ENCODE measurements at places on chromosomes 3 and 15.

GRCh38 chr3:33898901-33899300, 100.5 kb downstream of the PDCD6IP start:
- no peak for DNase-seq

DNA sequence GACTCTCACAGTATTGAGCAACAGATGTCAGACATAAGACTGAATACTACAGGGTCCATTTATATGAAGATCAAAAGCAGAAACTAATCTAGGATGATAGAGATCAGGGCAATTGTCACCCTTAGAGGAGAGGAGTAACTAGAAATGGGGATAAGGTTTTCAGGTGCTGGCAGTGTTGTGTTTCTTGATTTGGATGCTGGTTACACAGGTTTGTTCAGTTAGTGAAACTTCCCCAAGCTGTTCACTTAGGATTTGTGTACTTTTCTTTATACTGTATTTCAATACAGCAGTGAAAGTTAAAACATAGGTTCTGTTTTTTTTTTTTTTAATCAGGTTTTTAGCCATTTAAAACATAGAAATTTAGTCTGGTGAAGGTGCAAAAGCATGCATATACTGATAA, 39.1 kb upstream of the CMTM7 start:
- DNase-seq: no peak

DNA sequence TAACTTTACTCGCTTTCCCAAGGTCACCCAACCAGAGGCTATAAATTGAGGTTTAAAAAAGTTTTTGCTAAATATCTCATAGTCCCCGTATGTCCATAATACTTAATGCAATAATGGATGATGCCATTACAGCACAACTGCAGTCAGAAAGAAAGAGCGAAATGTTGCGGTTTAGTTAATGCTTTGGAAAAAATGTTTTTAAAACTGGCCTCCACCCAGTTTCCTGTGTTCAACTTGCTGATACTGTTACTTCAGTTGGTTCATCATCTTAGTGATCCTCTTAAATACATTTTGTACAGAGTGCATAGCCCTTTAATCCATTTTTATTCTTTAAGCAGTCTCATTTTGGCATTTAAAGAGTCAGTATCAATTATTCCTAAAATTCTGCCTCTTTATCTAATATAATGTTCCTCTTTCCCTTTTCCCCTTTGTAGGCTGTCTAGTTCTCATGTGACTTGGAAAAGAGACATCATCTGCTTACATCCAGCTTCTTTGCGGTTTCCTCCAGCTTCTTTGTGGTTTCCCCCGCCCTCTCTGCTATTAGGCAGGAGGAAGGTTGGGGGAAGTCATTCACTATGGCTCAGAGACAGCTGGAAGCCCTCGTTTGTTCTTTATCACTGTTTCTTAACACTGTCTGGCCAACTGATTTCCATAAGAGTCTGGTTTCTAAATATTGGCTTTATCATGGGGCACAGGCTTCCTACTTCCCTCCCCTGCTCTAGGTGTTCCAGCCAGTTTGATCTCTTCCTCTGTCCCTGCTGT, 154.3 kb downstream of the GOLIM4 start:
- peak; percentile 75 for DNase-seq

DNA sequence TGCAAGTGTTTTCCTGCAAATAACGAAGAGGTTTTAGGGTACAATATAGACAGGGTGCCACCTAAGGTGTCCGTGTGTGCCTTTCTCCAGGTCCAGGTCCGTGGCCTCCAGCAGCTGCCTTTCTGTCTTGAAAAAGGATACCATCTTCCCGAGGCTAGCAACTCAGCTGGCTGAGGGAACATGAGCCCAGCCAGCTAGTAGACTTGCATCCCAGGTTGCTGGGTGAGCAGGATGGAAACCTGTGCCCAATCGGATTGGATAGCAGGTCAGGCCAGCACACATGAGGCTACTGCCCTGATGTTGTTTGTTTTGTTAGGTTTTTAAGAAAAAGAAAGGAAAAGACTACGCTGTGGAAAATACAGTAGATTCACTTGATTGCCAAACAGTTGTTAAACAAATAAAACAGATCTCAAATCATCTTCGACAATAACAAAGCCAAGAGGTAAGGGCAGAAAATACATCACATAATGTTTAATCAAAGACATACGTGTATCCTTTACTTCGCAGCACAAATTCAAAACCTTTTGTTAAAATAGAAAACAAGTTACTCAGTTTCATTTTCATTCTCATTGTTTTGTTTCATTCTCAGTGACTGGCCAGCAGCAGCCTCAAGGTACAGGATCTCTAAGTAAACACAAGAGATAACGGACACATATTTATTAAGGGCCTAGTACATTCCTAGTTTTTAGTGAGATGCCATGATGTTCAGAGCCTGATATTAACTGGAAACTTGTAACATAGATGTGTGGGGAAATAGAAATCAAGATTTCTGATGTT, 661.2 kb upstream of the NR2F2 start:
- no peak for DNase-seq

GRCh38 chr3:120090422-120090821, 3.8 kb downstream of the GSK3B start:
- no peak for DNase-seq

- no peak for DNase-seq
Observed at GRCh38 chr3:36677331-36678007, 86.9 kb downstream of the DCLK3 start.

DNA sequence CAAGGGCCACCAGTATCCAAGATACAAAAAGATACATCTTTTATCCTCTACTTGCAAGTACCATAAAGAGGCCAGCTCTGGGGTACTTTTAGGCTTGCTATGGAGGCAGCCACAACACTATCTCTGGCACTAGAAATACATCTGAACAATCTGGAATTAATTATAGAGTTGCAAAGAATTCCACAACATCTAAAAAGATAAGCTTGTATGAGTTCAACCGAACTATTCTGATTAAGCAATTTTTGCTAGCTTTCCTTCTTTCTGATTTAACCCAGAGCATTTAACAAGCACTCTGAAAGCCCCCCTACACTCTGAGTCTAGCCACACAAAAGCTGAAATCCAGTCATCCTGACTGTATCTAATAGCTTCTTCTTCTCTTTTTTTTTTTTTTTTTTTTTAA, 95.4 kb downstream of the FRMD5 start:
- no peak for DNase-seq

- peak; percentile 76 for DNase-seq
Observed at GRCh38 chr3:195701042-195701915, 19.5 kb upstream of the MUC20 start.

DNA sequence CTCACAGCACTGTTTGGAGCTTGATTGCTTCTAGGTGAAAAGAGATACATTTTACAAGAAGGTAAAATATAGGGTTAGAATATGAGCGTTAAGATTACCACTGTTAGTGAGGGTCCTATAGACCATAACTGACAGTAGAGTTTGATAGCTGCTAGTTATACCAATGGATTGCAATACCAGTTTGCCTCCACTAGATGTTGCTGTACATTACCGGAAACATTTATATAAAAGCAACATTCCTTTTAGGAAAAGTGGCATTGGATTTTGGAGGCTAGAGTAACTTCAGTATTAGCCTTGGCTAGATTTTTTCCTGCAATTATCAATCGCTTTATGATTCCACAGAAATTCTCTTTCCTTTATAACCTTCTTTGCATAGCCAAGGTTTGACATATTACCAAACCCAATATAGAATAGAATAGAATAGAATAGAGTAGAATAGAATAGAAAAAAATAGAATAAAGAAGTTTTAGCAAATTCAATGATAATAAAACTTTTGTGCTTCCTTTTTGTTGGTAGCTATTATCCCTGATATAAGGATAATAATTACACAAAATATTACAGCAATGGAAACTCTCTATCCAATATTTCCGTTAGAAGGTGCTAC, 1093.6 kb upstream of the ALCAM start:
- no peak for DNase-seq

- DNase-seq: no peak
Observed at GRCh38 chr3:138089091-138089490, 26.3 kb downstream of the DZIP1L start.

DNA sequence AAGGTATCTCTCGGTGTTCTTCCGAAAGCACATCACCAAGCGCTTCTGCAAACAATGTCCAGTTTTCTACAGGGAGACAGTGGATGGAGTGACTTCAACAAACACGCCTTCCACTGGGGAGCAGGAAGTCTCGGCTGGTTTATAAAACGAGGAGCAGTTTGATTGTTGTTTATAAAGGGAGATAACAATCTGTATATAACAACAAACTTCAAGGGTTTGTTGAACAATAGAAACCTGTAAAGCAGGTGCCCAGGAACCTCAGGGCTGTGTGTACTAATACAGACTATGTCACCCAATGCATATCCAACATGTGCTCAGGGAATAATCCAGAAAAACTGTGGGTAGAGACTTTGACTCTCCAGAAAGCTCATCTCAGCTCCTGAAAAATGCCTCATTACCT, 4.6 kb downstream of the CCR2 start:
- no peak for DNase-seq

DNA sequence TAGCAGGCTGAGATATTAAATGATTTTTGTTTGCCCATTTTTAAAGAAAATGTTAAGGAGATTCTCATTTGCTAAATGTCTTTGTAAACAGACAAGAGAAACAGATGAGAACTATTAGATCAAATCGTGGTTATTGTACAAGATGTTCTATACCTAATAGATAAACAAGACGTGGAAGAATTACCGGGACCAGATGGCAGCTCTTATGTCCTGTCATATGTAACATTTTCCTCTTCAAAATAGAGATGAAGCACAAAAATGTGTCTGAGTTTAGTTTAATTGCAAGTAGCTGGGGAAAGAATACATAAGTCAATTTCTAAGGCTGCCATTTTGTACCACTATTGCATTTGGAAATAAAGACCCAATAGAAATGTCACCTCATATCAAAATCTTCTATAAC, 553.7 kb downstream of the TUSC7 start:
- DNase-seq: no peak

DNA sequence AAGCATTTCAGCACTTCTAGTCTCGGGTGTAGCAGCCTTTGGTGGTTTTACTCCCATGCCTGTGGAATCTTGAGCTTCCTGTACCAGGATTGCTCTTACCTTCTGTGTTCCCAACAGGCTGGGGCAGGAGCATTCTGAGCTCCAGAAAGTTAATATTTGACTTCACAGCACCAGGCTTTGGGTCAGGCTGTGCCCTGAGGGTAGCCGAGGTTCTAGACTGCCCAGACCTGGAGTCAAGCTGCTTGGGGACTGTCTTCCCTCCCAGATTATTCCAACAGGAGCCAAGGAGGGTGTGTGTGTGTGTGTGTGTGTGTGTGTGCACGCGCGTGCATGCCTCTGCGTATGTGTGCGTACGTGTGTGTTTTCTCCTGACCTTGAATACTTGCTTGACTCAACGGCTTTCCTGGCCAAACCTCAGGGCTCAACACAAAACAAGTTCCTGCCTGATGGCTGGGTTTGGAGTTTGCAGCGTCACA, 94.8 kb downstream of the FLNB start:
- no peak for DNase-seq

GRCh38 chr15:28085489-28086174, 13.5 kb downstream of the OCA2 start:
- no peak for DNase-seq

DNA sequence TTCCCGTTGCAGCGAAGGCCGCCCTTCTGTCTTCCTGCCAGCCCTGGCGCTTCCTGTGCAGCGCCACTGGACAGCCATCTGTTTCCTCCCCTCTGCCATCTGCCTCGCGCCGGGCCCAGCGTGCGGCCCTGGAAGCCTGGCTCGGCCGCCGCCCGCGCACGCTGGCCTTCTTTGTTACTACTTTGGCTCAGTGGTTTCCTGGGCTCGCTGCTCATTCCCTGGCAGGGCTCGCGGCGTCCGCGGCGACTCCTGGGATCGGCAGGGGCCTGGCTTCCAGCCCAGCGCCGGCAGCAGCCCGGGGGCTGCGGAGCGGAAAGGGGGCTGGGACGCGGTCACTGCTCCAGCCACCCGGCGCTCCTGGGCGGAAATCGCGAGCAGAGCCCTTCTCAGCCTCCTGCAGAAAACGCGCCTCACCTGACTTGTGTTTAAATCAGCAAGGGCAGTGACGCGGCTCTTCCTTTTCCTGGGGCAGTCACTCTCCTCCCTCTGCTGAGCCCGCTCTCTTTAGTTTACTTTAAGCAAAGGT, 10.0 kb downstream of the CMTM7 start:
- peak; percentile 90 for DNase-seq

DNA sequence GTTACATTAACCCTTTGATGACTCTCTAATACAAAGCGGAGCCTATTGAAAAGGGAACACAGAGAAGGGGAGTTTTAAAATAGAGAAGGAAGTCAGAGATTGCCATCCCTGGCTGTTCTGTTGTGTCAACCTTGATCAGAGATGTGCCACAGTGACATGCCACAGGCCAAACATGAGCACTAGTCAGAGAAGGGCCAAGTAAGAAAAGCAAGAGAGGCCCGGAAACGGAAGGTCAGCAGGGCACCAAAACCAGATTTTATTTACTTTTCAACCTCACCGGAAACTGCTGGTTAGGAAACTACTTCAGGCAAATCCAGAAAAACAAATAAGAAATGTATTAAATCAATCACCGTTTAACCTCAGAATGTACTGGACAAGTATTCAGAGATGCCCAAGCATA, 171.8 kb downstream of the ALCAM start:
- DNase-seq: no peak

- DNase-seq: no peak
Observed at GRCh38 chr15:53918180-53919079, 59.8 kb upstream of the UNC13C start.

- no peak for DNase-seq
Observed at GRCh38 chr3:161568671-161569070, 72.1 kb downstream of the OTOL1 start.

GRCh38 chr3:106305127-106305526, 436.3 kb upstream of the CBLB start:
- DNase-seq: no peak

GRCh38 chr3:53524566-53524965, 30.2 kb downstream of the CACNA1D start:
- DNase-seq: no peak

DNA sequence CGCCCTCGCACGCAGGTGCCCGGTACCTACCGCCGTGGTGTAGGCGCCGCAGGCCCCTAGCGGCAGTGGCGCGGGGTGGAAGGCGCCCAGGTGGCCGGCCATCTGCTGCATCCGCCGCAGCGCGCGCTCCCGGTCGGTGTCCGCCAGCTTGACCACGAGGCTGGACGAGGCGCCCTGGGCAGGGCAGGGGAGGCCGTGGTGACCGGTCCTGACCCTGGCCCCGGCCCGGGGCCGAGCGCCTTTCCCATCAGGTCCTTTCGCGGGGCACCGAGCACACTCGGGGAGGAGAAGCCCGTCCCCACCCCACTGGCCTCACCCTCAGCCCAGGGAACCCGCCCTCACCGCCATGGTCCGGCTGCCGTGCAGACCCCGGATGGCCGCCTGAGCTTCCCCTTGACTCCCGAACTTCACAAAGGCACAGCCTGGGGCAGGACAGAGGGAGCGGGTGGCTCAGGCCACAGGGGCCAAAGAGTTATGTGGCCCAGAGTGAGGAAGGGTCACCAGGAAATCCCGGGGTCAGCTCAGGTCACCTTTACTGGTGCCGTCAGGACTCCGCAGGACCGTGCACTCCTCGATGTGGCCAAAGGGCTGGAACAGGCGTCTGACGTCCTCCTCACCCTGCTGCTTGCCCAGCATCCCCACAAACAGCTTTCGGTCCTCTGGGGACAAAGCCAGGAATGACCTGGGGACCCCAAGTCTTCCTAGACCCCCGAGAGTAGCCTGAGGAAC, 17.4 kb upstream of the PARP6 start:
- DNase-seq: no peak

Measured in cardiac septum (tissue), 1 donor.